ENCODE measurements at places on chromosomes 3 and 15.

GRCh38 chr15:85374831-85375230 is 5.6 kb upstream of the AKAP13 start:
- DNase-seq: no peak

DNA sequence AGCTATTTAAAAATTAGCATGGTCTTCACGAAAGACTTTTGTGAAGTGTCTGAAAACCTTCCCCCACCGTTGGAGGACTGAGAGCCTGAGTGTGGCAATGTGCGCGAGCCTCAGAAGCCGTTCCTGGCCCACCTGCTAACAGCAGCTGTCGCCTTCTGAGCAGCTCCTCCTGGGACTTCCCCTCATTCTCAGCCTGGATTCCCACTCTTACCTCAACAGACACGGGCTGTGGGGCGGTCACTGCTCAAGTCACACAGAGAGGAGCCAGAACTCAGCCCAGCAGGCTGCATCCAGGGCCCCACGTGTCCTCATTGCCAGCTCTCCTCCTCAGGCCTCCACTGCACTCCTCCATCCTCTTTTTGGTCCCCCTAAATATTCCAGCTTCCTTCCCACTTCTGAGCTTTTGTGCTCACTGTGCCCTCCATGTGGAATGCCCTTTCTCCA is 7.8 kb downstream of the DNASE1L3 start:
- no peak for DNase-seq

DNA sequence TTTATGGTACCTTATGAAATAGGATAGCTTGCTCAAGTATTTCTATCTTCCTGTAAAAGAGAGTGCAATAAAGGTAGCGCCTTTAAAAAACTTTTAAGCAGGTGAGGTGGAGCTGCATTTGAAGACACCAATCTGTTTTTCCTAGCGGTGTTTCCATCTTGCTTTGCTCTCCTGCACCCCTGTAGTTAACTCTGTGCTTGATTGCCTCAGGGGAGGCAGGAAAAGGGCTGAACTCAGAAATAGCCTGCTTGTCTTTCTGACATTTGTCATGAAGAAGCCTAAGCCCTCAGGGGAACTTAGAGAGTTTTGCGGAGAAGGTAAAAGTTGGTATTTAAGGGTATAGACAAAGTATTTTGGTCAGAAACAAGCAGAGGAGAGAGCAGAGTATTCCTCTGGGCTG is 63.0 kb upstream of the TPRG1 start:
- DNase-seq: no peak

DNA sequence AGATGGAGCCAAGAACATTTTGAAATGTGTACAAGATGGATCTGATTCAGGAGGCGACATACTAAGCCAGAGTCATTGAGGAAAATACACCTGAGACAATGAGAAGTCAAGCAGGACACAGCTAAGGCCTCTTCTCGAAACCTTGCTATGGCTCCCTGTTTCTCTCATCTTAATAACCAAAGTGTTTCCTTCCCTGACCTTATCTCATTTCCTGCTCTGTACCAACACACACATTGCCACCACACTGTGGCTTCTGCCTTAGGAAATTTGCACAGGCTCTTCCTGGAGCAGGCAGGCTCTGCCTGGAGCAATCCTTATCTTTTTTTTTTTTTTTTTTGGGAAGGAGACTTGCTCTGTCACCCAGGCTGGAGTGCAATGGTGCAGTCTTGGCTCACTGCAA is 36.6 kb downstream of the OXSM start:
- DNase-seq: no peak

DNA sequence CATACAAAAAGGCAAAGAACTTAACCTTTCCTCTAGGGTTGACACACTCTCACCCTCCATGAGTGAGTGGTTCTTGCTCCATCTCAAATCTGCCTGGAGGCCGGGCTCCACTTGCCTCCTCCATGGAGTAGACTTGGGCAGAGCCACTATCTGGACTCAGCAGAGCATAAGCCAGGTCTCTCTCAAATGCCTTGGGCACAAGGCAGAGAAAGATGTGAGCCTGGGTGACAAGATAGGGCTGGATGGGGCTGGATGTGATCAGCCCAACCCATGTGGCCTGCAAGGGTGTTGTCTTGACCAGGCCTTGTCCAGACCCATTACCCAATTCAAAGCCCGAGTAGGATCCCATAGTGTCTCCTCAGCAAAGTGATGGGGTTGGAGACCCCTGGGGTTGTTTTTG is 4.2 kb upstream of the RPL29 start:
- no peak for DNase-seq

DNA sequence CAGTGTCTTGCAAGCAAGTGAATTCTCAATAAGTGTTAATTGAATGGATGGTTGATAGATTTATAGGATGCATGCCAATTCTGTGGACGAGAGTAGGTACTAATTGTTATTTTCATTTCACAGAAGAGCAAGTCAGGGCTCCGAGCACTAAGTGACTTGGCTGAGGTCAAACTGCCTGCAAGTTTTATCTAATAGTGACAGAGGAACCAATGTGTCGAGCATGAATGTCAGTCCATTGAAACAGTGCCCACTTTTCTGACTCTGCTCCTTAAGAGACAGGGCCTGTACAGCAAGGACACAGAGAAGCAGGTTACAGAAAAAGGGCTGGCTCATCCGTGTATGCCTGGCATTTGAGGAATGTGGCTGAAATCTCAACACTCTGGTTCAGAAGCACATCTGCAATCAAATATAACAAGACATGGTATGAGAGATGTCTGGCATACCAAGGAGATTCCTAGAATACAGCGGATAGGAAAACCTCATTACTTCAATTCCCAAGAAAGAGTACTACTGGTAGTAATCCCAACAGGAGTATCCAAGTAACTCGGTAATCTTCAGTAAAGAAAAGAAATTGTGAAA is 6.0 kb upstream of the B3GNT5 start:
- no peak for DNase-seq

GRCh38 chr3:132020058-132020457 is 14.8 kb downstream of the CPNE4 start:
- no peak for DNase-seq

GRCh38 chr3:123693584-123694190 is 108.8 kb upstream of the HACD2 start:
- DNase-seq: no peak

GRCh38 chr3:122353893-122354401 is 28.9 kb downstream of the CSTA start:
- no peak for DNase-seq

DNA sequence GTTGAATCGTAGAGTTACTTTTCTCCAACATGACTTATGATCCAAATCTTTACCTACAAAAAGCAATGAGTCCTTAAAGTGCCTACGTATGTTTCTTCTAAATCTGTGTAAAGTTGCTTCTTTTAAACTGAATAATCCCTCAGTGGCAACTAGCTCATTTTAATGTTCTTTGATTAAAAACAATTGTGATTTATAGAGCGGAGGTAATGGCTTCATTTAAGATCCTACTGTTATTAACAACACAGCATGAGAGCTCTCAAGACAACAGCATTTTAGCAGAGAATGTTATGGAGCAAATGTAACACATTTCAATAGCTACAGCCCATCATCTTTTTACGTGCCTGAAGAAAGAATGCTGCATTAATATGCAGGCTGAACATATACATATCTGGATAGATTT is 55.3 kb upstream of the VGLL3 start:
- DNase-seq: no peak
